A673 (cell line): ENCODE measurements at places on chromosomes 13 and 19.

DNA sequence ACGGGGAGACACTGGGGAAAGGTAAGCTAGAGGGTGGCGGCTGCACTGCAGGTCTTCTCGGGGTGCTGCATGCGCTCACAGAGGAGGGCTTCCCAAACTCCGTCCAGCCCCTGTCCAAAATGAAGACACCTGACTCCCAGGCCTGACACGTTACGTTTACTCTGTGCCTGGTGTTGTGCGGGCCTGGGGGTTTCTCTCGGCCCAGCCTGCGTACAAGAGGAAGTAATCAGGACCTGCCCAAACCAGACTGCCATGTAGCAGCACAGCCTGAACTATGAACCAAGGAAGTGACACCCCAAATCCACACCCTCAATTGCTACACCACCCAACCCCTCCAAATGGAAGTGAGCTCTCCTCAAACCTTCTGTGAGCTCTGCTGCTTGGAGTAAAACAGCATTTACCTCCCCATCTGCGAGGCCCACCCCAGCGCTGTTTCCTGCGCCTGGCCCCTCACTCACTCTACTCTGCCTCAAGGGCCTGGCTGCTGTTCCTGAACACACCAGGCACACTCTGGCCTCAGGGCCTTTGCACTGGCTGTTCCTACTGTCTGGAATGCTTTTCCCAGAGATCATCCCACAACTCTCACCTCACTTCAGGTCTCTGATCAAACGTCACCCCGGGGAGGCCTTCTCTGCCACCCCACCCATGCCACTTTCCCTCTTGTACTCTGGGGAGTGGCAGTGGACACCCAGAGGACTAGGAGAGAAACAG is 3.0 kb downstream of the HSPBP1 start:
- DNase-seq = no peak

DNA sequence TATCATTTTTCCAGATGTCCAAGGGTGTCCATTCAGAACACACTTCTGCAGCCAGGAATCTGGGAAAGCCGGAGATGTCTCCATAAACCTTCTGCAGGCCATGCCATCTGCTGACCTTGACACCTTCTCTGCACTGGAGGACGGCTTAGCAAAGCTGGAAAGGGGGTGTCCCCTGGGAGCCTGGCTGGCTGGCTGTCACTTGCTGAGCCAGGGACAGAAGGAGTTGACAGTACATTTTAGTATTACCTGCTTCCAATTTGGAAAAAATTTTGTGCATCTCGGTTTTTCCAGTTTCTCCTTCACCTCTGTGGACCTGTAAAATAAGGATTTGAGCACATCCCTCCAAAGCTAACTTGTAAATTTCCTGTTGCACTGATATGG is 8.1 kb upstream of the CHST8 start:
- DNase-seq = no peak

- DNase-seq = peak; percentile 76
These were observed at the start of gene ZNF415 for GRCh38 chr19:53132141-53132991. TSS of gene ZNF415 (minus strand) at chr19:53132910. CDS start at chr19:53122676, 10,234 bp downstream.

- no peak for DNase-seq
These were observed 43.8 kb downstream of the ESD start for GRCh38 chr13:46753137-46753536.

DNA sequence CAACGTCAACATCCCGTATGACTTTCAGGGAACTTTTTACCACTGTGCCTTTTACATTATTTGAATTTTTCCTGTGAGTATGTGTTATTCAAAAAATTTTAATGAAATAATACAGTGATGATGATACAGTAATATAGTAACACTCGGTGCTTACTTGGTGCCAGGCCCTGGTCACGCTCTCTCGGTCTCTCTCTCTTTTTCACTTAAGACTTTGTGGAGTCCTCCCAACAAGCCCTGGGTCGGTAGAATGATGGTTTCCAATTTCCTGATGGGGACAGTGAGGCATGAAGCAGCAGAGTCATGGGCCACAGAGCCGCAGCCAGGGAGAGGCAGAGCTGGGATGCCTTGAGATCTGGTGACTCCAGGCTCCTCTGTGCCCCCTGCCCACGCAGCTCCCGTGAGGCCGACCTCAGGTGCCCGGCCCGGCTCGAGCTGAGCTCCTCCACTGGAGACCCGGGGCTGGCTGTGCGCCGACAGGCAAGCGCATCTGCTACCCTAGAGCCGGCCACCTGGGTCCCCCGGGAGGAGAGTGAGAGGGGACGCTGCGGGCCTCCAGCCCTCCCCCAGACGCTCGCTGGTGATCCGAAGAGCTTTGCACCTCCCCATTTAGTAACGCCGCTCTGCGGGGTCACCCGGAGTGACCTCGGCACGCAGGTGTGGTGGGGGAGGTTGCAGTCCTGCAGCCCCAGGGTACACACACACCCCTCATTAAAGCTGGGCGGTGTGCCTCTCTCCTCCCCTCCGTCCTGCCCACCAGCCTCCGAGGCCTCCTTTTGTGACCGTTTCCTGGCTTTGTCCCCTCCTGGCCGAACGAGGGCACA is 4.4 kb upstream of the SBK3 start:
- DNase-seq = no peak
